ENCODE measurements at places on chromosomes 3 and 15.

DNA sequence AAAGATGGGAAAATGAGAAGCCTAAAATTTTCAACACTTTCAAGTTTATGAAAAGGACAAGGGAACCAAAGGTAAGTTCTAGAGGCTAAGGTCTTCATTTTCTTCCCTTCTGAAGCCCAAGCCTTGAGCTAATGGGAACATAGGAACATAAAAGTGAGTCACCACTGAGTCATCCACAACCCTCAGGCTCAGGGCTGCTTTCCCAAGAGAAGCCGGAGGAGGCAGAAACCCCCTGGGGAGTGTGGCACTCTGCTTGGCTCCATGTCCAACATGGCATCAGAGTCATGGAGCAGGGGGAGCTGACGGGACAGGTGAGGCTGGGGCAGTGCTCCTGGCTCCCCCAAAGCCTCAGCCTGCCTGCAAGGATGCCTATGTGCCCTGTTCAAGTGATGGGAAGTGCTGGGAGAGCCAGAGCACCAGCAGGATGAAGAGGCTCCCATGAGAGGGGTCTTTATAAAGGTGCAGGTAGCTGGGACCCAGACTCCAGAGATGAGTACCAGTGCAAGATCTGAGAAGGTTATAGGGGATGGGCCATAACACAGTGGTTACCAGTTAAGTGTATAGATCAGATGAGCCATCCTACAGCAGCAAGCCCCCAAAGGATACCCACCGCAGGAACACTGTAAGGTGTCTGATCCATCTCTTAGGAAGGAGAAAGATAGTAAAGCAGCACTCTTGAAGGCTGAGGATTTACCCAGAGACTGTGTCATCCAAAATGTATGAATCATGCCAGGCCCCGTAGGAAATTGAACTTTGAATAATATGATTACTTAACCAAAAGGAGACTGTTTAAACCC is 31.8 kb upstream of the RYR3 start:
- DNase-seq: peak; percentile 92

DNA sequence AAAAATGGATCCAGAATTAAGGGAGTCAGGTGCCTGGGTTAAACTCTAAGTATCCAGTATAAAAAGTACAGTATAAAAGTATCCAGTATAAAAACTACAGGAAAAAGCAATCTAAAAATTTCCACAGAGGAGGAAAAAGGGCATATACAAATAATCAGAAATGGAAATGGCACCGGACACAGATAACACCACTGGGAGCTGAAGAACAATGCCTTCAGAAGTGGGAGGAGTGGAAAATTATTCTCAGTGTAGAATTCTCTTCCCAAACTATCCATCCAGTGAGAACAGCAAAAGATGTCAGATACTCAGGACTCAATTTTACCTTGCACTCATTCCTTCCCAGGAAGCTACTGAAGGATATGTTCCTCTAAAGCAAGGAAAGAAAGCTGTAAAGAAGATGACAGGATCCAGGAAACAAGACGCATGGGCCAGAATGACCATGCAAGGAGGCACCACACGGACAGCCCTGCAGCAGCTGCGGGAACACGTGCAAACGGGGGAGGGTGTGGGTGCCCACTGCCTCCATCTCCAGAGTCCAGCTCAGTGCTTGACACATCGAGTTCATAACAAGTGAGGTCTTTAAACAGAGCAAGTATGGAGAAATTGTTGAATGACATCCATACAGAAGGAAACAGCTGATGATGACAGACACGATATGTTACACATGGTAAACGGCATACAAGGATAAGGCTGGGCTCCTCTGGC is 68.5 kb downstream of the CHSY1 start:
- DNase-seq: no peak

DNA sequence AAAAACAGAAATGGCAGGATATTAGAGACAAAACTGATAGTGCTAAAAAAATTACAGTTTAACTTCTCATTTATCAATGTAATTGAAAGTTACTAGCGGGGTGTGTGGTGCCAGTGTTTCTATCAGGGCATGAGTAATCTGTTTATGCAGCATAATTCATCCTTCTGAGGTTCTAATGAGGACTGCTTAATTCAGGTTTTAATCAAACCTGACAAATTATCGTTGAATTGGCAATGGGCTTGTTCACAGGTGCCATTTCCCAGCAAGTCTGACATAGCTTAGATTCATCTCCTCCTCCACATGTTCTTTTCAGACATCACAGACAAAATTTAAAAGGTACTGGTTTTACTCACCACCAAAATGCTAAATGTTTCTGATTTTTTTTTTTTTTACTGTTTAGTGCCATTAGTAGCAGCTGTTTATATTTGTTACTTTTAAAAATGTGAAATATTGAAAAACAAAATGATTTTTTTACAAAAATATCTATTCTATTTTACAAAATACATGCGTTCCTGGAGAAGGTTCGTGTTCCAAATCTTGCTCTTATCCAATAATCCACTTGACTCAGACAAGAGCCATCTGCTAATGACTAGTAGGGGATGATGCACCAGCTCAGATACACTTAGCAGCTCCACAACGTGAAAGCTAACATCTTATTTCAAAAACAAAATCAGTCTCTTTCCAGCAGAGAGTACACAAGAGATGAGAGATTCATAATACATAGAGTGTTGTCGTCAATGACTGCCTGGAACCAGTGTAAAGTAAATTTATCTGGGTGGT is 447.7 kb upstream of the DPPA4 start:
- no peak for DNase-seq

GRCh38 chr3:44678480-44679116 is 30.1 kb downstream of the ZNF35 start:
- DNase-seq: no peak

- no peak for DNase-seq
Measured at GRCh38 chr3:69359339-69359893, 26.5 kb downstream of the FRMD4B start.

GRCh38 chr15:83430441-83430840 is 16.7 kb upstream of the SH3GL3 start:
- peak; percentile 65 for DNase-seq

GRCh38 chr3:27544372-27544865 is 60.2 kb upstream of the SLC4A7 start:
- peak; percentile 88 for DNase-seq

GRCh38 chr3:133479401-133479800 is 79.5 kb downstream of the BFSP2 start:
- DNase-seq: no peak

DNA sequence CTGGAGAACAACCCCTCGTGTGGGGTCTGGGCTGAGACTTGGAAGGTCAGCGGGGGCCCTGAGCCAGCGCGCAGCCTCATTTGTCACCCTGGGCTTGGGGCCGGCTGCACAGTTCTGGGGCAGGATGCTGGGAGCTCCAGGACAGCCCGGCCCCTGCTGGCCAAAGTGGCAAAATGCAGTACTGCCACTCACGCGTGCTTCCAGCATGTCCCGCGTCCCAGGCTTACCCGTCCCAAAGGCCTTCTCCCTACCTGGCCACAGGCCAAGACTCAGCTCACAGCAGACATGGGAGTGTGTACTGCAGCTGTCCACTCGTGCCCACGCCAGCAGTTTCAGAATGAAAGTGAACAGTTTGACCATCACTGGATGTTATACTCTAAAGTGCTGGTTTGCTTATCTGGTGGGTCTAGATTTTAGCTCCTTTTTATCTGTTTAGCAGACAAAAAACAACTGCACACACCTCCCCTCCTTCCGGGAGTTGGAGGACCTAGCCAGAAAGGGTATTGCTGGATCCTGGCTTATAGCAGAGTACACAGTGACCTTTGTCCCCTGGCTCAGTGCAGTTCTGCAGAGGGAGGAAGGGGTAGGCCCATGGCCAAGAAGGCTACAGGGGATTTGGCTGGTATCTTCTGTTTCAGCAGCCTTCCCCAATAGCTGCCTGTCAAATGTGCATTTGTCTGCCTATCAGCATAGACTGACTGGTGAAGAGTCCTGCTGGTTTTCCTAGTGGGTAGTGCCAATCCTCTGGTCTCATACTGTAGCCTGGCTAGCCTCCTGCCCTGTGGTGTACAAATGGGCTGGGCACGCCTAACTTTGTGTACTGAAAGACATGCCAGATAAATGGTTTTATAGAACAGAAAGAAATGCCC is 23.2 kb upstream of the IP6K2 start:
- peak; percentile 72 for DNase-seq

DNA sequence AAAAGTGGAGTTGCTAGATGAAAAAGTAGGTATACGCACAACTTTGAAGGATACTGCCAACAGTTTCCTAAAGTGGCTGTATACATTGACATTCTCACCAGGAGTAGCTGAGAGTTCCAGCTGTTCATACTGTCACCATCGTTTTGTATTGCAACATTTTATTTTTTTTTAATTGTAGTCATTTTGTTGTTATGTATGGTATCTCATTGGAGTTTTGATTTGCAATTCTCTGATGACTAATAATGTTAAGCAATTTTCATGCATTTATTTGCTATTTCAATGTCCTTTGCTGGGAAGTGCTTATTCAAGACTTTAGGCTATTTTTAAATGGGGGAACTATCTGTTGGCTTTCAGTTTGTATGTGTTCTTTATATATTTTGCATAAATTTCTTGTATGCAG is 185.1 kb upstream of the TGFBR2 start:
- peak; percentile 78 for DNase-seq

DNA sequence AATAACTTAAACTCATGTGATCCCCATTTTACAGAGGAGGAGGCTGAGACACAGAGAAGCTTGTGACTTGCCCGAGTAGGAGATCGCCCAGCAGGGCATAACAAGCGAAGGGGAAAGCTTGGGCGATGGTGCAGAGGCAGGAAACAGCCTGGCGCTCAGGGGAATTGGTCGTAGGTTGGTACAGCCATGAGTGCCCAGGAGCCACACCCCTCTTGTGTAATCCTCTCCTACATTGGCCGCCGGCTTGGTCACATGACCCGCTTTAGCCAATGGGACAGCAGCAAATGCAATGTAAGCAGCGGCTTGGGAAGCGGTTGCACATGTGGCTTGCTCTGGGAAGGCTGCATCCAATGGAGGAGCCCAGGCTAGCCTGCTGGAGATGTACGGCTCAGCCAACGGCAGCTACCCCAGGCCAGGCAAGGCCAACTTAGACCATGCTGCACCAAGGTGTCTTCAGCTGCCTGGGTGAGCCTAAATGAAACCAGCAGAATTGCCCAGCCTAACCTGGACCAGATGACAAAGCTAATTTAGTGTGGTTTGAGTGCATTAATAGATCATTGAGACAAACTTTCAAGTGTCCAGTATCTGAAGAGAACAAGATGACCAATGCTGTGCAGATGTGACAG is 50.3 kb upstream of the SLC6A6 start:
- peak; percentile 43 for DNase-seq

GRCh38 chr3:164458986-164459385 is 619.3 kb downstream of the SI start:
- DNase-seq: peak; percentile 85

DNA sequence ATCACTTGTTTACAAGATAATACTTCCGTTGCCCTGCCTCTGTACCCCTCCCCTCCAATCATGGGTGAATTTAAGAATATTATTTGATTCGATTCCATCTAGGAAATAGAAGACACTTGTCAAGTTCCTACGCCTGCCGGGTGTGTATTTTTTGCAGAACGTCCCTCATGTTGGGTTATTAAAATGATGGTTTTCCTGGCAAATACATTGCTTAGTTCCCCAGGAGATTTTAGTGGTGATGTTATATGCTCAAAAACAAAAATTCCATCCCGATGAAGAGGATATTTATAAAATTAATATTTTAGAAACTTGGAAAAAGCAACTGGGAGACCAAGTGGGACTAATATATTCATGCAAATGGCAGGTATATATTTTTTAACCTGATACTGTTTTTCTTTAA is 548.4 kb downstream of the EDEM1 start:
- DNase-seq: no peak

DNA sequence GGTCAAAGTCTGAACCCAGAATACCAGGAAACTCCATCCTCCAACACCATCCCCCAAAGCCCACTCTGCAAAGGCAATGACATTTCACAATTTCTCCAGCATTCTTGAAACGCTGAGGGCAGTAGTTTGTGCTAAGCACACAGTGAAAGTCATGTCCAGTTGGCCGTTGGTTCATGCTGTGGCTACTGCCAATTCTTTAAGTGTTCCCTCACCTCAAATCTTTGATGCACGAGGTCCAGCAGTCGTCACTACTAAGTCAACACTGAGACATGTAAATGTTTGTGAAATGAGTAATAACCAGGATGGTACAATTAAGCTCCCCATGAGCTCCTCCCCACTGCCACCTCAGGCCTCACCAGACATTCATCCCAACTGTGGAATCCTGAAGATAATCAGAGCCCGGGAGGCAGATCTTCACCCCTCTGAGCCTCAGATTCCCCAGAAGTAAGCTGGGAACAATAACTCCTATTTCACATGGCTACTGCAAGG is 7.0 kb downstream of the SUCLG2 start:
- DNase-seq: peak; percentile 94
